AG20443 (cell line): ENCODE measurements at places on chromosomes 6 and 20.

DNA sequence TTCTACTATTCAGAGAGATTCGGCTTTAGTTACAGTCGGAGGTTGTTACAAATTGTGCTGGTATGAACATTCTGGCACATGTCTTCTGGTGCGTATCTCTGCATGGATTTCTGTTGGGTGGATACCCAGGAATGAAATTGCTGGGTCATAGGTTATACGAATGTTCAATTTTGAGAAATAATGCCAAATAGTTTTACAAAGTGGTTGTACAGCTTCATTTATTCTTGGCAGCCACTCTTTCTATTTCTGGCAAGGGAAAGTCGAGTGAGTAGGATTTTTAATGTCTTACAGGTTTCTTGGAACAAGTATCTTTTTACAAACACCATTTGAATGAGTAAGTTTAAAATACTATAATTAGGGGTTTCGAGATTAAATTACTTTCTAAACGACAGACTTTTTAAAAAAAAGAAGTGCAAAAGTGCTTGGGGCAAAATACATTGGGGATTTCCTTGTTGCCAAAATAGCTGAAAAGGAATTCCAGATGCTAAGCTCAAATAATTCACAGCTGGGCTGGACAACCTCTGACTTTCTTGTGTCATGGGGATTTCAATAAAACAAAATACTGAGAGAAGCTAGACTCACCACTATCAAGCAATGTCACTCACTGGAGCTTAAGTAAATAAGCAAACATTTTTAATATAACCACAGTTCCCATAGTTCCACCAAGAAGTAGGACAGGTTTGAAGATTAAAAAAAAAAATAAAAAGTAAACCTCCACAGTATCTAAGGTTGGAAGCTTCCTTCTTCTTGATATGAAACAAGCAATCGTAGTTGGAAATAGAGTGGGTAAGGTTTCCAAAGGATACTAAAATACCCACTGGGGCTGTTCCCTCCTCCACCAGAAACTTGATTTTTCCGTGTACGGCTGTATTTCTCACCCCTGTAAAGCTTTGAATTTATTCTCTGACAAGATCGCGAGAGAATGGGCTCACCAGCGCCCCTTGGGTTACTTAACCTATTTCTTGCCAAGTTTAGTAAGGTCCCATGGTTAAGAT lies 21.6 kb upstream of the GFOD1 start:
- DNase-seq: peak; percentile 58

GRCh38 chr6:108712946-108713345 lies 135.3 kb upstream of the ARMC2 start:
- DNase-seq: no peak

- DNase-seq: peak; percentile 44
These were observed 184.7 kb downstream of the CDH4 start for GRCh38 chr20:61436667-61437279.

- DNase-seq: peak; percentile 56
These were observed at the start of gene TRERF1 for GRCh38 chr6:42451333-42452170. TRERF1 (minus strand) TSS chr6:42451926; CDS start chr6:42269590, 182,336 bp downstream.

- peak; percentile 42 for DNase-seq
These were observed 59.2 kb upstream of the SLC22A23 start for GRCh38 chr6:3516092-3516491.

- no peak for DNase-seq
These were observed 1.1 kb upstream of the IP6K3 start for GRCh38 chr6:33747823-33748222.

- DNase-seq: no peak
These were observed 278.8 kb upstream of the IMPG1 start for GRCh38 chr6:76351275-76351674.

DNA sequence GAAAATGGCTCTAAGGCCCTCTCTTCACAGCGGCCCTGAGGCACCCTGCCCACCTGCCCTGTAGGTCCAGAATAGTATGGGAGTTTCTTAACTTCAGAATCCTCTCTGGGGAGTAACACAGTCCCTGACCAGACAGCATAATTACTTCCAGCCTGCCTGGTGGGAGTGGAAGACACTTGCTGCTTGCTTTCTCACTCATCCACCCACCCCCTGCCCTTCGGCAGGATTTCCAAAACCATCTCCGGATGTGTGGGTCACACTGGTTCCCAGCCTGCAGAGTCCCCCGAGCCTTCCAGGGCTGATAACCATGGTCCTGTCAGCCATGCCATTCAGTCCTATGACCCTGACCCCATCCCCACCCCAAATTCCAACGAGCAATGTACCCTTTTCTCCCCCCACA lies 5.4 kb downstream of the SLC29A1 start:
- no peak for DNase-seq

DNA sequence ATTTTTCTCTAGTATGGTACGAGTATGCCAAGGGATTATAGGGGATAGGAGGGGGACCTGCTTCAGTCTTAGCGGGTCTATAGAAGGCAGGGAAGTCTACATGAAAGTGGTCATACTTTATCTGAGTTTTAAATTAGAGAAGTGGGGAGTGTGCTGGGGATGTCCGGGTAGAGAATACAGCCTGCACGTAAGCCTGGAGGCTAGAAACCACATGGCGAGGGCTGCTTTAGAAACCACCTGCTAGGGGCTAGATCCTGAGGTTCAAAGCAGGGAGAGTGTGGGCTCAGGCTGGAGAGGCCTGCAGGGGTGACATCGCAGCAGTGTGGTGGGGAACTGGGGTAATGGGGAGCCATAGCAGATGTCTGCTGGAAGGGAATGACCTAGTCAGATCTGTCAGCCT lies 85.2 kb downstream of the VEGFA start:
- DNase-seq: no peak

DNA sequence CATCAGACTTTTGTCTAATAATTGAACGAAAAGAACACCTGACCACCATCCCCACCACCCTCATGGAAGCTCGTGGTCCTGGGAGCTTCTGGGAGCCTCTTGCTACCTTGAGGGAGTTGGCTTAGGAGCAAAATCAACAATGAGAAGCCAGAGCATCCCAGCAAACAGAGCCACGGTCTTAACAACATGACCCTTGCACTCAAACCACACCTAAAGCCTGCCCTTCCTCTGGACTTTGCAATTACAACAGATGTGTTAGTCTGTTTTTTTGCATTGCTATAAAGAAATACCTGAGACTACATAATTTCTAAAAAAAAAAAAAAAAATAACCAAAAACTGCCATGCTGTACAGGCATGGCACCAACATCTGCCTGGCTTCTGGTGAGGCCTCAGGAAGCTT lies 9.5 kb upstream of the RBM24 start:
- no peak for DNase-seq

GRCh38 chr6:129923530-129924250 lies 62.6 kb upstream of the TMEM244 start:
- peak; percentile 18 for DNase-seq

DNA sequence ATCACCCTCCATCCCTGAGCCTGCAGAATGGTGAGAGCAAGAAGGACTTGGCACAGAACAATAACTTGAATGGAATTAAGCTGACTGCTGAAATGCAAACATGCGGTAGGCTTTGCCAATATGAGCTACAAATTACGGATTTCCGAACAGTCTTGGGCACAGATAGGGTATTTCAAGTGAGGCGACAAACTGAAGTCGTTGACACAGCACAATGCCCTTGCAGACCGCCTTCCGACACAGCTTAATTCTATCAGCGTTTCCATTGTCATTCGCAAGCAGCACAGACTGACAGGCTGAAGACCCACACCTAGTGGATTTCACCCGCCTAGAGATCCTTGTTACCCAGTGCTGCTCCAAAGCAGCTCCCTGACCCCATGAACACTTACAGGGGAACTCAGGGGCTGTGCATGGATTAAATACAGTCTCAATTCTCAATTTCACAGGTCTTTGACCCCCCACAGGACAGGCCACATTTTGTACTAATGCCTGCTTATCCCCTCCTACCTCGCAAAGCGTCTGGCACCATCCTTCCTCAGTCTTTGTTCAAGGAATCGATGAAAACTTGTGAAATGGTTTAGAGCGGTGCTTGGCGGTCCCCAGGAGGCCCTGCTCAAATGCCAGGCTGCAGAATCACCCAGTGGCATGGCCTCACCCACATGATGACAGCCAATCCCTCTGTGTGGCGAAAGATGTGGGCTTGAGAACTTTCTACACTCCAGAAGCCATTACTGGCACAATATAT lies 34.6 kb downstream of the RAMACL start:
- DNase-seq: no peak

DNA sequence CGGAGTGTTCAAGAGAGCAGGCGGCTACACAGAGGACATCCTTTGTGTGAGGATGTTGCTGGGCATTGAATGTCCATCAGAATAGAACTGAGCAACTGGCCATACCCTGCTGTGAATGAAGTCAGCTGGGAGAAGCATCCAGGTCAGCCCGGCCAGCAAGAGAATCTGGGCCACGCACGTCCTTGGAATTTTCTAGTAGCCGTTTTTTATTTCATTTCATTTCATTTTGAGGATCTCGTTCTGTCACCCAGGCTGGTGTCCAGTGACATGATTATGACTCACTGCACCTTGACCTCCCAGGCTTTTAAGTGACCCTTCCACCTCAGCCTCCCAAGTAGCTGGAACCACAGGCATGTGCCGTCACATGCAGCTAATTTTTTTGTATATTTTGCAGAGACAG lies 97.9 kb downstream of the SSR1 start:
- no peak for DNase-seq

- peak; percentile 64 for DNase-seq
These were observed 203.4 kb upstream of the KCNQ5 start for GRCh38 chr6:72418495-72418894.

GRCh38 chr6:42403831-42404230 lies 47.9 kb downstream of the TRERF1 start:
- DNase-seq: no peak

DNA sequence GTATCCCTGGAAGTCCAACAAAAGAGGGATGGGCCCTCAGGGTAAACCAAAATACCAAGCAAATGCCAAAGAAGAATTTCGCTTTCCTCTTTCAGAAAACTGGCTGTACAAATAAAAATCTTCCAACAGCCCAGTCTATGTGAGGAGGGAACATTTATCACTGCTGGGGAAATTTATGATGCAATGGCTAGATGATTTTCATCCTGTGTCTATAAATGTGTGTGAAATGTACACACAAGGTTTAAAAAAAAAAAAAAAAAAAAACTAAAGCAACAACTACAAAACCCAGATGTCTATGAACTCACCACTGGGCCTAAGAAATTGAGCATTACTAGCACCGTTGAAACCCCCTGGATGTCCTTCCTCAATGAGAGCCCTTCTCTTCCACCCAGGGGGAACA lies 68.7 kb upstream of the SLC4A11 start:
- no peak for DNase-seq

DNA sequence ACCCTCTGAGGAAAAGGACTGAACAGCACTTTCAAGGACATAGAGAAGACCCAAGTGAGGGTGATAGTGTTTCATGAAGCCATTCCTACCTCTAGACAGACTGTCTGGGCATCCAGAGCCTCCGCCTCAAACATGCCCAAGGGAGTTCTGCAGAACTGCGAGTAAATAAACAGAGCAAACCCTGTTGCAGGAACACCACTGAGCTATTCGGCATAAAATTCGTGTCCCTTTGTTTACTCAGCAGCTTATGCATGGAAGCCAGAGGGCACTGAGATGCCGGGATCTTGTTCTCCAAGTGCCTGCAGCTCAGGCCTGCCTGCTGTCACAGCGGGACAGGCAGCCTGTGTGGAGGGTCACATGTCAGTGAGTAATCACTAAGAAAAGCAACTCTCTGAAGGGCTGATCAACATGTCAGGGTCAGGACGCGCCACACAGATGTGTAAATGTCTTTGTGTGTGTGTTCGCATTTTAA lies 164.9 kb upstream of the HEY2 start:
- peak; percentile 17 for DNase-seq

DNA sequence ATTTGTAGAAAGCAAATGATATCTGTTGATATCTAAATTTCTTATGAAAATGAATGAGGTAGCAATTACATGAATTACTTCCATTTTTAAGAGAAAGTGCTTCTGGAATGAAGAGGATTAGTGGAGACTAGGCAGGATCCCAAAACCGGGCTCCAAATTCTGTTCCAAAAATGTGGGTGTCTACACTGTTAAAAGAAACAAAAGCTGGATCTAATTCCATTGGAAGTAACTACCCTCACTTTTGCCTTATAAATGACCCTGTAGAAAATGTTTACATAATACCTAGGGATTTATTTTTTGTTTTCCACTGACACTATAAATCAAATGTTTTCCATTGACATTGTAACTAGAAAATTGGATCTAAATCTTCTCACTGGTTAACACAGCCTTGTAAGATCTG lies 454.9 kb upstream of the JARID2 start:
- no peak for DNase-seq
